ENCODE measurements at places on chromosomes 12 and 14.

DNA sequence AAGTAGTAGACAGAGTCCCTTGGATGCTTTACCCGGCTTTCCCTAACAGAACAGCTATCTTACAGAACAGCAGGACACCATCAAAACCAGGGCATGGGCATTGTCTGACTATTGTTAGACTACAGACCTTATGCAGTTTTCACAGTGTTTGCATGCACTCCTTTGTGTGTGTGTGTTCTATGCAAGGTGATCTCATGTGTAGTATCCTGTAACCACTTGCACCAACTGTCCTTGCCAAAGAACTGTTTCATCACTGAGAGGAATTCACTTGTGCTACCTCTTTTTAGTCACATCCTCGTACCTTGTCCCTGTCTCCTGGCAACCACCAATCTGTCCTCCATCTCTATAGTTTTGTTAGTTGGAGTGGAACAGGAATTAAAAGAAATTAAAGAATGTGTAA, 183.6 kb upstream of the PZP start:
- DNase-seq: no peak

GRCh38 chr12:102390068-102390467, 90.3 kb downstream of the IGF1 start:
- no peak for DNase-seq

- DNase-seq: no peak
These were observed 31.2 kb upstream of the PLEKHG6 start for GRCh38 chr12:6279256-6279628.

- DNase-seq: no peak
These were observed 844 bp downstream of the DPF3 start for GRCh38 chr14:72892879-72893635.

DNA sequence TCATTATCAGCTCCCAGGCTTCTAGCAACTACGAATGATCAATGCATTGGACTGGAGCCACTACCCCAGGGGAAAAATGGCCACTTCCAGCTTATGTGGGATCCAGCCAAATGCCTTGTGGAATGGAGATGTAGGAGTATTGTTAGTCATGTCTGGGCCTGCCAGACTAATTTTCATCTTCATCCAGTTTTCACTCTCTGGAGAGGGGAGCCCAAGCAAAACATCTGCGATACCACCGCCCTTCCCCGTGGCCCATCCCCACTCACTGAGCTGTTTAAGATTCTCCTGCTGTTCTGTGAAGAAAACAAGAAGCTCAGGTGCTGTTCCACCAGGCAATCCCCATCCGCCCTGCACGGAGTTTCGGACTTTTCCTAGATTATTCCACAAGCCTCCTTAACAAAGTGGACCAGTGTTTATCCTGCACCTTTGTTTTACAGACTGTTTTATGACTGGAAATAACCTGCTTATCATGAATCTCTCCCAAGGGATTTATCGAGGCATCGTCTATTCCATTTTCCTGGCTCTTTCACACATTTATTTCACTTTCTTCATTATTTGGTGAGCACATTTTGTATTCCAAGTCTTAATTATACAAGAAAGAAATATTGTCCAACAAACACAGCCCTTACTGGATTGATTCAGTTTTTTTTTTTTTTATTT, 35.5 kb upstream of the MAX start:
- no peak for DNase-seq

DNA sequence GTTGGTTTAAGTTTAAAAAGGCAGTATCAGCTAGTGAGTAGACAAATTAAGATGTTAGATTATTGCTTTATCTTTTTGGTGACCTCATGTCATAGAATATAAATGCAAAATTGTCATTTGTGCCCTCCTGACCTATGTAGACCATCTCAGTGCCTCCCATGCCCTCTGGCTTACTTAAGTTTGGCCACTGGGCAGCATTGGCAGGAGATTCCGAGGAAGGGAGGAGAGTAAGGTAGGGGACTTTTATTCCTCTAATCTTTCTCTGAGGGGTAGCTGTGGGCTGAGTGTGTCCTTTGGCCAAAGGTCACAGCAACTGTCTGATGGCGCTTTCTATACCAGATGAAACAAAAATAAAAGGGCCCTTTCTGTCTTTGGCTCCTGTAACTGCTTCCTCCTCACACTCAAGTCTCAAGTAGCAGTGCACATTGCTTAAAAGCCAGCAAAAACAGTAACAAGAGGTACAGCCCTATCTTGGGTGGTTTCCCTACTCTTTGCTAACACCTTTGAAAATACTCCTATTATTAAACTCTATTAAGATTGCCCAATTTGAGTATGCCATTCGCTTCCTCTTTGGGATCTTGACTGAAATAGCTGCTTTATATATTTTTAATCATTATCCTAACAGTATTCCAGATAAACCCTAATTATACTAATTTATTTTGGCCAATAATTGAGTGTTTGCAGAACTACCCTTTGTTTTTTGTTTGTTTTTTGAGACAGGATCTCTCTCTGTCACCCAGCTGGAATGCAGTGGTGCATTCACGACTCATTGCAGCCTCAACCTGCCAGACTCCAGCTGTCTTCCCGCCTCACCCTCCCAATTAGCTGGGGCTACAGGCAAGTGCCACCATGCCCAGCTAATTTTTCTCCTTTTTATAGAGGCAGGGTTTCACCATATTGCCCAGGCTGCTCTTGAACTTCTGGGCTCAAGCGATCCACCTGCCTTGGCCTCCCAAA, 56.5 kb upstream of the KCNH3 start:
- DNase-seq: no peak

DNA sequence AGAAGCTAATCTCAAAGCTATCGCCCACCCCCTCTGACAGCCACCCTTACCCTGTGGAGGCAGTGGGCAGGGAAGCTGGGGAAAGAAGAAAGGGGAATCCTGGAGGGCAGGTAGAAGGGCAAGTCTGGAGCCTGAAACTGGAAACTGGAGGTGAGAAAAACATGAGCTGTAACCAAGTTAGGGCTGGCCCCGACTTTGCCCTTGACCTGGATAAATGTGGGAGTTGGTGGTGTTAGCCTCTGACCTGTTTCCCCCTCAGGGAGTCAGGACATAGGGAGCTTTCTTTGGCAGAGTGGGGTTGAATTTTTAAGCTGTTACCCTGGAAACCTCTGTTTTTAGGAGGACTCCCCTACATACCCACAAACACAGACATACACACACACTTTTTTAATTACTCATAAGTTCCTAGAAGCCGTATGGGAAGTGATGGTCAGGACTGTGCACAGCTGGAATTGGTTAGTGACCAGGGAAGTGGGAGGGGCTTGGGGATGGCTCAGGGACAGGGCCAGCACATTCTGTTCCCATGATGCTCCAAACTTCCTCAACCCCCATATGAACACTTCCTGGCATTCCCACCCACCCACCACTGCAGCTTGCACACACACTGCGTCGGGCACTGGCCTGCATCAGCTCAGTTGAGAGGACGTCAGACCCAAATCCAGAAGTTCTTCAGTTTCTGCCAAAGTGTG, 5.0 kb upstream of the MMP19 start:
- no peak for DNase-seq

DNA sequence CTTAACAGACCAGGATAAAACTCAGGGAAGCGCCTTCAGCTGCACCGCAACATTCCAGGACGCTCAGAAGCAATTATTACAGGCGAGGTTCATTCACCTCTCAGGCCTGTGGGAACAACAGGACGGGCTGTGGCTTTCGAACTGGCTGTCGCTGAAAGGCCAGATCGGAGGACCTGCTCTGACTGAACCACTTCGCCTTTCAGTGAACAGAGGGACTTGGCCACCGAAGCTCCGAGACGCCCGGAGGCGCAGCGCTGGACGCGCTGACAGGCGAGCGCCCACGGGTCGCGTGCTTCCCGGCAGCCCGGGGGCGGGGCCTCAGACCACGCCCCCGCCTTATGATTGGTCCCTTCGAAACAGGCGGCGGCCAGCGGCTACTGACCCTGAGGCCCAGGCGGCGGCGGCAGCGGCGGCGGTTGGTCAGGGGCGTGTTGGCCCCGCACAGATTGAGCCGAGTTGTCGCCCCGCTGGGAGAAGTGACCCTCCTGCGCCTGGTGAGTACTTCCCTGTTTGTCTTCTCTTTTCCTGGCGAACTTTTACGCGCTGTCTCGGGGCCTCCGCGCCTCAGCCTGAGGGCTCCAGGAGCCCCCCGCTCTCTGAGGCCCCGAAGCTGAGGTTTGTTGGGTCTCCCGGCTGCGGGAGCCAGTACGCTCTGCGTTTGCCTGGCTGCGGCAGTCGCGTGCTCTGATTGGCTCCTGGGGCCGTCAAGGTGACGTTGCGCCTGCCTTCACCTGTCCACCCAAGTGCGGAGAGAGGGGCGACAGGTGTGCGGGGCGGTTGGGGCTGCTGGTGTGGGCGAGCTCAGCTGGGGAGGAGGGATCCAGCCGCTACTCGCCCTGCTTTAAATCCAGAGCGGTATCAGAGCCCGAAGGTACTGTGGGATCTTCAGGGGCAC, at the start of gene GAS2L3:
Gene GAS2L3 (plus strand): TSS at position 393 of the 895 bp plus-strand sequence. CDS start 21,221 bp downstream, outside the sequence.
- peak; percentile 2 for DNase-seq

DNA sequence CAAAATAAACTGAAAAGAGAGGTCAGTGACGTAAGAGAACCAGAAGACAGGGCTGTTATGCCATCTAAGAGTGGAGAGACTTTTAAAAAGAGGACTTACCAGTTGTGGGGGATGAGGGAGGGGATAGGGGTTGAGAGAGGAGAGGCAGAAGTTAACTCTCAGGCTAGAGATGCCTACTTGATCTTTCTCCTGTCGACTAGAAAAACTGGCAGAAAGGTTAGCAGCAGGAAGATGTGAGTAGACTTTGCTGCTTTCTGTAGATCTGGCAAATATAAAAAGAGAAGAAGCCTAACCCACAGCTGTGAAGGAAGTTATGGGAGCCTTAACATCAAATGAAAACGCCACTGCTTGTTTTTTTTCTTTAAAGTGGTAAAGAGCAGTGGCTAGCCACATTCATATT, 10.7 kb downstream of the CREBL2 start:
- no peak for DNase-seq

GRCh38 chr12:63989301-63989845, 144.9 kb downstream of the SRGAP1 start:
- no peak for DNase-seq

DNA sequence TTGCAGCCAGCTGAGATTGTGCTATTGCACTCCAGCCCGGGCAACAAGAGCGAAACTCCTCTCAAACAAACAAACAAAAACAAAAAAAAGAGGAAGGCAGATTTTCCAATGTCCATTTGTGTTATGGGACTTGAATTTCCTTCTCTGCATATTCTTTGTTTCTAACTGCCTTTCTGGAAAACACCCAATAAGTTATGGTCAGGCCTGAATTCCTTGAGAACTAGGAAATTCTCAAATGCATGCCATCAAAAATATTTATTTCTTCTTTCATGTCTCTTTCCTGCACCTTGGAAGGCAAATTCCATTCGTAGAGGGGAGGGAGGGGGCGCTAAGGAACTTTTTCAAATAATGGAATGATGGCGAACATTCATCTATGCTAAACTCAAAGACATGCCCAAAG, 117.6 kb upstream of the TMCC3 start:
- no peak for DNase-seq

DNA sequence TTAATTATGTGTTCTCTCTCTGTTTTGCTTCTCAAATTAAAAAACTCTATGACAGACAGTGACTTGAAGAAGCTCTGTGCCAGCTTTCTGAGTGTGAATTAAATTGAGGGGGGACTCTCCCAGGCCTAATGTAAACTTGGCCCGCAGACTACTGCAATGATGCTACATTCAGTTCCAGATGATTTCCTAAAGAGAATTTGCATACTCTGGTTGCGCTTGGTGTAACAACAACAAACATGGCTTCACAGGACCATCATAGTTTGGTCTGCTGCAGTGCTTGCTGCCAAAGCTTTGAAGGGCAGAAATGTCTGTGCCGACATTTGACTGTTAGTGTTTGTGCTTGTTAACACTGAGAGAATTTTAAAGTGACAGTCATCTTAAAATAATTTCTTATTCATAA, 25.0 kb downstream of the CFAP54 start:
- no peak for DNase-seq
